Activated B cell treated with CpG ODN at 0.5 μM for 24 hours (primary cell): ENCODE measurements at places on chromosomes 12 and 14.
A peak's percentile ranks its signal among the peaks of the same experiment; 100 is the strongest.

GRCh38 chr14:67882986-67883555 is 63.5 kb downstream of the RAD51B start:
- no peak for DNase-seq

GRCh38 chr14:25537846-25538455 is 488.0 kb upstream of the STXBP6 start:
- no peak for DNase-seq

GRCh38 chr14:64502456-64502855 is 1.2 kb downstream of the ZBTB25 start:
- DNase-seq = no peak

DNA sequence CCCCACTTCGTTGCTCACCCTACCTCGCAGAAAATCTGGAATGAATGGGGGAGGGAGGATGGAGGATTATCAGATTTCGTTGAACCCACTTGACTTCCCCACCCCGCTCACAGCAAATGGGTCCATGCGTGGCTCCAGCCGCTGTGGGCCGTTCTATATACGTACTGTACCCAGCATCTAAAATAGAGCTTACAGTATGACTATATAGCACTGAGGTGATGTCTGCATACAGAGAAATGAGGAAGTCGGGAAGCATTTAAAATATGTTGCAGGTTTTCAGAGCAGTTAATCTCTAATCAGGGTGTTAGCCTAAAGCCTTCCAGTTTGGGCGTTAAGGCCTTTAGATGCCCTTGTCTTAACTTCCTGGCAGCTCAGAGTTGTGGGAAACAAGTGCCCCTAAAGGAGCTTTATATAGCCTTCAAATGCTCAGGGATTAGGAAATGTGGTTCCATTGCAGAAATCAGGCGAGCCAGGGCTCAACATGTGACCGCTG is 1.4 kb downstream of the BICDL1 start:
- DNase-seq = no peak

GRCh38 chr14:41758011-41758665 is 151.5 kb downstream of the LRFN5 start:
- no peak for DNase-seq

GRCh38 chr12:110575326-110575725 is 7.8 kb downstream of the PPTC7 start:
- no peak for DNase-seq

DNA sequence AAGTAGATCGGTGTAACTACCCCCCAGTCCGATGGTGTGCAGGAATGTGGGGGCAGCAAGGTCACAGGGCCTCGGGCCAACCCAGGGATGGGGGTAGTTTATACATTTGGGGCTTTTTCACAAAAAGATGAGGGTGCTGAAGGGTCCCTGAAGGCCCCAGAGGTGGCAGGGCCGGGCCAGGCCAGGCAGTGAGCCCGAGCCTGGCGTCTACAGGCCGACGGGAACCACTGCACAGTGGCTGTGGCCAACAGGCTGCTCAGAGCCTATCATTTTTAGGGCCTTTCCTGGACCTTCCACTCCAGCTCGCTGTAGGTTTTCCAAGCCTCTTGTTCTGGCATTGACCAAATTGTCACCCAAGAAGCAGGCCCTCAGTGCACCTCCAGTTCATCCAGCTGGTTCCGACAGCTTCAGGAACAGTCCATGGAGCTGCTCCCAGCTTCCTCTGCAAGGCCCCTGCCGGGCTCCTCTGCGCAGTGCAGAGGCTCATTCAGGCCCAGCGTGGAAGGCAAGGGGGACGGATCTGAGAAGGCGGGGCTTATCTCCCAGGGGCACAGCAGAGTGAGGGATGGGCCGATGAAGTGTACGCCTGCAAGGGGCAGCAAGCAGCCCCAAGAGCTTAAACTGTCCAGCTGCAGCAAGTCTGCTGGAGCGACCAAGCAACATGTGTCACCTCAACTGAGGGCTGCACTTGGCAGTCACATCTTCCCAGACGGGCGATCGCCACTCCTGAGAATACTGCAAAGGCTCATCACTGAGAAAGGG is 13.9 kb downstream of the CDCA4 start:
- DNase-seq = no peak

DNA sequence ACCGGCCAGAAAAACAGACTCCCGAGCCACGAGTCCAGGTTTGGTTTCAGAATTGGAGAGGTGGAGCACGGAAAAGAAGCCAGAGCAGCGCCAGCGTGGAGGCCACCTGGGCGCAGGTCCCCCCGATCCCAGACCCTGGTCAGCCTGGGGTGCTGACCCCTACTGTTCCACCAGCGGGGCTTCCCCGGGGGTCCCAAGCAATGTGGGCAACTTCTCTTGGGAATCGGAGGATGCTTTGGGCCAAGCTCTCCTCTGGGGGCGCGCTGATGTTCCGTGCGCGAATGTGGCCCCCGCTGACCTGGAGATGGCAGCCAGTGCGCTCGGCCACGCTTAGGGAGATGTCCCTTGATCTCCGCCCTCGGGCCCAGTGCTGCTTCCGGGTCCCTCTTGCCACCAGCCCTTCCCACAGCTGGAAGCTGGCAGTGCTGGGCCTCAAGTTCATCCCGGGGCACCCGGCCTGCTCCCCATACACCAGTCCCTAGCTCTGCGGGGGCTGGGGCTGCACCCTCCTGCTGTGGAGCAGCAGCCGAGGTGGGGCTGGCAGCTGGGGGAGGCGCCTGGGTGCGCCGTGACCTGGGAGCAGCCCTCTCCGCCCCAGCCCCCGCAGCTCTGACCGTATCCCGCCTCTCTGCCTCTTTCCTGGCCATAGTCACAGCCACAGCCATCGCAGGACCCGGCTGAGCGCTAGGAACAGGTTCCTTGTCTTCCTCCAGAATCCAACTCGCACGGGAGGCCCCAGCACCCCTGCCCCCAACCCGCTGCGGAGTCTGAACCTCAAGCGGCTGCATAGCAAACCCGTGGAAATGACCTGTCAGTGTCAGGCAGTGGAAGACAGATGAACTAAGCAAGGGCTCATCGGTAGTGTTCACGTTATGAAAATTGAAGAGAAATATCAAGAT is 91.2 kb downstream of the RCOR1 start:
- no peak for DNase-seq

- peak; percentile 25 for DNase-seq
These were observed 24.8 kb upstream of the ZFP36L1 start for GRCh38 chr14:68817506-68818212.

DNA sequence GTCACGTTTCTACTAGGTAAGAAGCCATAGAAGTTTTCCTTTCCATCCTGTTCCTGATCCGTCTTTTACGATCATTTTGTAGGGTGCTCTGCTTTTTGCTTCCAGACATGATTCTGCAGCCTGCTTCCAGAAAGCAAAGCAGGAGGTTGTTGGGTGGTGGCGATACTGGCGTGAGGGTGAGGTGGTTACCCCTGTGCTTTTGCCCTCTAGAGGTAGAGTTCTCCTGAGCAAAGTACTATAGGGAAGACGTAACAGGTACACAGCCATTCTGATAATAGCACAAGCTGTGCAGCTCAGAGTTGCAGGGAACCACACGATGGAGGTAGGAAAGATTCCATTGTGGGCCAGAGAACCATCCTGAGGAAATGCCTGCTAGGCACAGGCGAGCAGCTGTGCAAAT is 186.0 kb downstream of the PAH start:
- DNase-seq = no peak

DNA sequence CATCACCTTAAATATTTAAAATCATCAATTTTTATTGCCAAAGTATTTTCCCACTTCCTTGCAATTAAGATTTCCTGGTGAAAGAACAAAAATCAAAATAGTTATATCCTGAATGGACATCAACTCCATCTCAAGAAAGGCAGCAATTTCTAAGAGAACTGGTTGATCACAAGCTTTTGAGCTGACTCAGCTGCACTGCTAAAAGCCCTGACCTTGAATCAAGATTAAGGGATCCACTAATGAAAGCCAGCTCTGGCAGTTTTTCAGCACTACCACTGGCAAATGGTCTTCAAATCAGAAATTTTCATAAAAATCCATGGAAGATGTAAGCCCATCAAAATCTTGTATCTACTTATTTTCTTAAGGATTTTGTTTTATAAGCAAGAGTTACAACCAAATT is 123.4 kb downstream of the SLC6A15 start:
- no peak for DNase-seq
